Left renal cortex interstitium (tissue), 4 donors: ENCODE measurements at places on chromosomes 11 and 22.

DNA sequence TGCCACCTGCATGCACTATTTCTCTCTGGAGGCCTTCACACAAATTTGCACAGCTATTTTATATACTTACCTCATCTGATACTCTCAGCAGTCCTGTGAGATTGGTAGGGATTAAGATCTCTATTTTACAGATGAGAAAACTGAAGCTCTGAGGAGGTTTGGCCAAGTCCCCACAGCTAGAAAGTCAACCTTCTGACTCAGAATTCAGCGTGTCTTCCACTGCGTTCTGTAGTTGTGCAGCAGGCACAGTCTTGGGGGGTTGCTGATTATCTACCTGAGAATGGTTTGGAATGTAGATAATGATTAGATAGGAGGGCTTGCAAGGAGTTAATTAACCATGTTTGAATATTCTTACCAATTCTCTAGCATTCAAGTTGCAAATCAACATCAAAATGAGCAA lies 2.5 kb upstream of the SORL1 start:
- no peak for DNase-seq

DNA sequence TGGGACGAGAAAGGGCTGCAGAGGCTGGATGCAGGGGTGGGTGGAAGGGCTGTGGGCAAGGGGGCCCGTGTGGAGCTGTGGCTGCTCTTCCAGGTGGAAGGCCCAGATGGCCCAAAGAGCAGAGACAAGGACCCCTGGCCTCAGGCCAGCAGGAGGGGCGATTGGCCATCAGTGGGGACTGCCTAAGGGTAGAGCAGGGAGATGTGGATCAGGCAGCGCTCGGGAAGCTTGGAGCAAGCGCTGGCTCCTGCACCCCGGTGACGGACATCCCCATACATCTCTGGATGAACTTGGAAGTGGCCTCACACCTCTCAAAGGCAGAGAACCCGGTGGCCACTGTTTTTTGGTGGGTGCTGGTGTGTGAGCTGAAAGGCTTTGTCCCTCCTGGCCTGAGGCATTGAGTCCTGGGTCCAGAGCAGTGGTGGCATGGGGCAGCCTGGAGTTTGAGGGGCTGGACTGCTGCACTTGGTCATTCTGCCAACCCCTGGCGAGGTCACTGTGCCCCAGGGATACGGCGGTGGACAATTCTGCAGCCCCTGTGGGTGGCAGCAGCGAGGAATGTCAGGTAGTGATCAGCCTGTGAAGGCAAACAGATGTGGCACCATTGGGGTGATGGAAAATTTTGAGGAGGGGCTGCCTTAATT lies 5.9 kb downstream of the FRMD8 start:
- DNase-seq: no peak

DNA sequence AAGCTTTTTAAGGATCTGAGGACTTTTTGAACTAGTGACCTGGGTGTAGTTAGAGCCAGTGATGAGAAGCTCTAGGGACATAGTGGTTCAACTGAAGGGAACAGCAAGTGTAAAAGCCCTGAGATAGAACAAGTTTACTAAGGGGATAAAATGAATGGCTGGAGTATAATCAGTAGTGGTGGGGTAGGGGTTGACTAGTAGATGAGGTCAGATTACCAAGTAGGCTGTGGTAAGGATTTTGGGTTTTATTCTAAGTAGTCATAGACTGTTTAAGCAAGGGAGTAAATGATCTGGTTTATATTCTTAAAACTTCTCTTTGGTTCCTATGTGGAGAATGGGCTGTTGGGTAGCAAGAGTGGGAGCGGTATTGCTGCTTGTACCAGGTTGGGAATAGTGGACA lies 15.3 kb downstream of the TRIM44 start:
- DNase-seq: no peak

DNA sequence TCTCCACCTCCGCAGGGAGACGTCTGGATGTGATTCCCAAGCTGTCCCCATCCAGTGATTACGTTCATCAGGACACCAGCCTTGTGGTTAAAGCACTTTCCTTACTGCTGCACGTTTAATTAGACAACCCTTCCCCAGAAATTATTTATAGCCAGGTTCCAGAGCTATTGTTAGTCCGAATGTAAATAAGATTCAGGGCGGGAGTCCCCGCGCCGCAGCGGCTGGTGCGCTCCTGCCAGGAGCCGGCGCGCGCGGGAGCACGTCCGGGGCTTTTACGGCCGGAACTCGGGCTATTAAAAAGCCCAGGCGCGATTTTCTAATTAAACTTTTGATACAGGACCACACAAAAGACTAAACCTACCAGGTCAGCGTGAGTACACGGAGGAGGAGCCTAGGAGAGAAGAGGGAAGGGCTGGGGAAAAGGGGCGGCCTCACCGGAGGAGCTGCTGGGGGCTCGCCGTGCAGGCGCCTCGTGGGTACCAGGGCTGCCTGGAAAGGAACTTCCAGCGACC lies 538.3 kb downstream of the OPCML start:
- peak; percentile 47 for DNase-seq

DNA sequence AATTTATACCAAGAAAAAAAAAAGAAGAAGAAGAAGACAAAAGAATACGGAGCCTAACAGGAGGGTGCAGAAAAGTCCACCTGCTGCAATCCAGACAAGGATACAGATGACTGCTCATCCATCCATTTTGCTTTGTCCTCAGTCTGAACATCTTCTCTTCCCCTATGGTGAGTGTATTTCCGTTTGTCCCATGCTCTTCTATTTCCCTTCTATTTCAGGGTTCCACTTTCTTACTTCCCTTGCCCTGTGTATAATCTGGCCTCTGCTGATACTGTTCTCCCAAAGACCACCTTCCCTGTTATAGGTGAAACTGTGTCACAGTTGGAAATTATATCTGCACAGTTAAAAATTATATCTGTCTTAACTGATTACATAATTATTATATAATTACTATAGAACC lies 48.7 kb upstream of the USP47 start:
- no peak for DNase-seq

DNA sequence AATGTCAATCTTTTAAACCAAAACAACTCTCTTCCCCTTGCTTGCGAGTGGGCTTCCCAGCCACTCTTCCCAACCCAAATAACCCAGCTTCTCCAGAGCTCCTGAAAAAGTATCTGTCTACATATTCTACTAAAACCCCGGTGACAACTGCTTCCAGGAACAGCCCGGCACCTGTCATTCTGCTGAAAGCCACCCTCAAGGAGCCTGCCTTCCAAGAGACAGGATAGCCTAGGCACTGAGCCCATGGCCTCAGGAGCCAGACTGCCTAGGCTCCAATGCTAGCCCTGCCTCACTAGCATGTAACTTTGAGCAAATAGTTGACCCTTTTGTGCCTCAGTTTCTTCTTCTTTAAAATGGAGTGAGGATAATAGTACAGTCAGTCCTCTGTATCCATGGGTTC lies 459.8 kb downstream of the SOX6 start:
- no peak for DNase-seq

- no peak for DNase-seq
These were observed 5.7 kb downstream of the LRP4 start for GRCh38 chr11:46912526-46913150.

GRCh38 chr11:128026596-128026995 lies 560.8 kb downstream of the ETS1 start:
- DNase-seq: no peak

DNA sequence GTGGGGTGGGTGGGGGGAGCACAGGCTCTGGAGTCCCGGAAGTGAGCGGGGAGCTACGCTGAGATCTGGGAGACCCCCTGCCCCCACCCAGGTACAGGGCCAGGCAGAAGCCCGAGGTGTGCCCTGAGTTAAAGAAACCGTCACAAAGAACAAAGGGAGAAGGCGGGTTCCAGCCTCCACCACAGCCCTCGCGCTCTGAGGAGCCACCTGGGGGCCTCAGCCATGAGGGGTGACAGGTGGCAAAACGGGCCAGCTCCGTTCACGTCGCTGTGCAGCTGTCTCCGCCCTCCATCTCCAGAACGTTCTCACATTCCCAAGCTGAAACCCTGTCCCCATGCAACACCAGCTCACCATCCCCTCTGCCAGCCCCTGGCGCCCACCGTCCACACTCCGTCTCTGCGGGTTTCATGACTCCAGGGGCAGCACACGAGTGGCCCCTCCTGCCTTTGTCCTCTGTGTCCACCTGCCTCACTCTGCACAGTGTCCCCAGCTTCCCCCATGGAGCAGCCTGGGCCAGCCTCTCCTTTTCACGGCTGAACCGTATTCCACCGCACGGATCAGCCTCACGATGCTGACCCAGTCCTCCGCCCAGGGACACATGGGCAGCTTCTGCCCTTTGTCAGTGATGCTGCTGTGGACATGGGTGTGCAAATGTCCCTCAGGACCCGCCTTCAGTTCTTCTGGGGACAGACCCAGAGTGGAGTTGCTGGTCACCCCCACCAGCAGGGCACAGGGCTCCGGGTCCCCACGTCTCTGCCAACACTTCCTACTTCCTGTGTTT lies 1.7 kb upstream of the MUC5B start:
- DNase-seq: no peak

DNA sequence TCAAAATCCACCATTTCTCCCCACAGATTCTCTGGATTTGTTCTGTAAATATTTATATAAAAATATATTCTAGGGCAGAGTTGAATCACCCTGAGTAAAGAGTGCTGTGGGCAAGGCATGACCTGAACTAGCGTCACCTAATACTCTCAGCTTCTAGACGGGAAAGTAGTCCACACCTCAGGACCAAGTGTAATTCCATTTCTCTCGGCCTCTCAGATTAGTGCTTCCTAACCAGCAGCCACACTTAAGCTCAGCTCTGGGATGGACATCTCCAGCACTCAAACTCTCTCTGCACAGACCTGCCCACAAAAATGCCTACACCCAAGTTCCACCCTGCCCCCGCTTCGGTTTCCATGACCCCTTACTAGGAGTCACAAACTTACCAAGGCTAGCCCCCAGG lies 5.3 kb downstream of the SPTBN2 start:
- no peak for DNase-seq

DNA sequence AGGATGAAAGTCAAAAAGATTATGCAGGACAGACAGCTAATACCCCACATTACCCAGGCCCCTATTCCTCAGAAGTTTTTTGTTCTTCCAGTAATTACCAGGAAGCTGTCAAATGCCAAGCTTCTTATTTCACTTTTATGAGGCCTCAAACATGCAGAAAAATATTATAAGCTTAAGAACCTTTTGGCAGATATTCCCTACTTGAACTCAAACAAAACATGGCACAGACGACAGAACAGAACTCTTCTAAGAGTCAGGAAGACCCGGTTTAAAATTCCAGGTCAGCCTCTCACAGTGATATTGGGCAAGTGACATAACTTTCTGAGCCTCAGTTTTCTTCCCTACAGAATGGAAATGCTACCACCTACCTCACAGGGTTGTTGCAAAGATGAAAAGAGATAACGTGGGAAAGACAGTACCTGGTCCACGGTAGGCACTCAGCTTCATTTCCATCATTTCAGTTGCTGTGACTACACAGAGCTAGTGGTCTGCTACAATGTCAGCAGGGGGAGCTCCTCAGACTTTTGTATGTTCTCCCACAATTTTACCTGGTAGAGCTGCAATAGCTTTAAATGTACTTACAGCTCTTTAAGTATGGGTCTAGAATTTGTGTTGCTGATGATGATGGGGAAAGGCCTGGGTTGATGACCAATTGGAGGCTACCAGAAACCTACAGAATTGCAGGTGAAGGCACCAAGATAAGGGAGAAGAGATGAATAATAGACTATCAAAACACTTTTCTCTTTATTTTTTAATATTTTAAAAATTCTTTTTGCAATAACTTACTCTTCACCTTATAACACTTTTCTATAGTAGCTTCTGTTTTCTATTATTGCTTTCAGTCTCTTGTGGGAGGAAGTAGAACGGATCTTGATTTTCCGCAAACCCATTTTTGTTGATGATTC lies 98.3 kb upstream of the CHRM4 start:
- DNase-seq: no peak

DNA sequence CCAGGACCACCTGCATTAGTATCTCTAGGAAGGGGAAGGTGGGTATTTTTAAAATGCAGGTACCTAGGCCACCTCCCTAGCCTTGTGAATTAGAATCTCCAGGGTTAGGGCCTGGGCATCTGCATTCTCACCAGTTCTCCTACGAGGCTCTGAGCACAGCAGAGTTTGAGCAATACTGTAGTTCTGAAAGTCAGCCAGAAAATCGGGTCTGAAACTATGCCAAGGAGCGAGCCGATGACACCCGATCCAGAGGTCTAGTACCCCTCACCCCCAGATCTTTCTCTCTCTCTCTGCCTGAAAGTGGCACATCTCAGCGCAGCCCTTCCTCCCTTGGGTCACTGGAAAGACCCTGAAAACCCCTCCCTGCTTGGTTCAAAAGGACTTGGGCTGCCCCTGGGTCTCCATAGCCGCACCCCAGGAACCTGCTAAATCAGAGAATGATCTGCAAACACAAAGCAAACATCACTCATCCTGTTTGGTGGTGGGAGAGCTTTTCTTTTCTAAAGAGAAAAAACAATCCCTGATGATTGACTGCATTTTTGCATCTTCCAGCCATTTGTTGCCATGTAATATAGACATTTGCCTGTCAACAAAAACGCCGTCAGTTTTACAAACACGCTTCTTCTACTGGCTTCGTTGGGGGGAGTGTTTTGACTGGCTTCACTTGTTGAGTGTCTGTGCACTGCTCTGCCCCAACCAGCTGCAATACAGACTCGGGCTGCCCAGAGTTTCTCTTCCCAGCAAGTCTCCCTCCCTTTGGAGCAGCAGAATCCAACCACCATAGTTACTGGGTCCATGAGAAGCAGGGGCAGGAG lies 229.9 kb downstream of the MN1 start:
- no peak for DNase-seq

DNA sequence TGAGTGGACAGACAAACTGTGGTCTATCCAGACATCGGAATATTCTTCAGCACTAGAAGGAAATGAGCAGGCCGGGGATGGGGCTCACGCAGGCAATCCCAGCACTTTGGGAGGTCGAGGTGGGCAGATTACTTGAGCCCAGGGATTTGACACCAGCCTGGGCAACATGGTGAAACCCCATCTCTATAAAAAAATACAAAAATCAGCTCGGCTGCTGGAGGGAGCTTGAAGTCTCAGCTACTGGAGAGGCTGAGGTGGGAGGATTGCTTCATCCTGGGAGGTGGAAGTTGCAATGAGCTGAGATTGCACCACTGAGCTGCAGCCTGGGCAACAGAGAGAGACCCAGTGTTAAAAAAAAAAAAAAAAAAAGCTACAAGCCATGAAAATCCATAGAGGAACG lies 8.0 kb upstream of the CTSD start:
- DNase-seq: no peak

- DNase-seq: no peak
These were observed 814.8 kb downstream of the BRD1 start for GRCh38 chr22:49012712-49013395.

- no peak for DNase-seq
These were observed 2.0 kb downstream of the LRRC74B start for GRCh38 chr22:21047730-21048129.

GRCh38 chr11:121494355-121495099 lies 41.8 kb upstream of the SORL1-AS1 start:
- DNase-seq: no peak

GRCh38 chr11:120925944-120926343 lies 98.0 kb upstream of the TBCEL start:
- DNase-seq: no peak
